AG08396 (cell line): ENCODE measurements at places on chromosomes 2 and 18.

- DNase-seq: no peak
Measured at GRCh38 chr2:46076251-46076650, 221.0 kb upstream of the EPAS1 start.

DNA sequence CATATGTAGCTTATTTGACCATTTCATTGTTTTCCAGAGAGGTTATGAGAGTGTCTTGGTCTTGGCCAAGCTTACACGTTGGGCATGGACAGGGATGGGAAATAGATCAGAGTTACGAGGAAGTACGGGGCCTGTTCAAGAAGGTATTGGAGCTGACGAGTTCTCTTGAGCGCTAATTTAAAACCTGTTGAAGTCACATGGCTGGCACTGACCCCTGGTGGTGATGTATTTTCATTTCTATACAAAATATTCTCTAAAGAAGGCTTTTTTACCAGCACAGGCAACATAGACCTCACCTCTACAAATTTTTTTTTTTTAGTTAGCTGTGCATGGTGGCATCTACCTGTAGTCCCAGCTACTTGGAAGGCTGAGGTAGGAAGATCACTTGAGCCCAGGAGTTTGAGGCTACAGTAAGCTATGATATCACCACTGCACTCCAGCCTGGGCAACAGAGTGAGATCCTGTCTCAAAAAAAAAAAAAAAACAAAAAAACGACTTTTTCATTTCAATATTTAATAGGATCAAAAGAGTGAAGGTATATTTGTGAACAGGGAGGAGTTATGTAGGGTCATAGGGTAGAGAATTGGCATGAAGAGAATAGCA, 19.6 kb downstream of the UGP2 start:
- peak; percentile 35 for DNase-seq

- no peak for DNase-seq
Measured at GRCh38 chr2:188295067-188295685, 3.5 kb downstream of the GULP1 start.

DNA sequence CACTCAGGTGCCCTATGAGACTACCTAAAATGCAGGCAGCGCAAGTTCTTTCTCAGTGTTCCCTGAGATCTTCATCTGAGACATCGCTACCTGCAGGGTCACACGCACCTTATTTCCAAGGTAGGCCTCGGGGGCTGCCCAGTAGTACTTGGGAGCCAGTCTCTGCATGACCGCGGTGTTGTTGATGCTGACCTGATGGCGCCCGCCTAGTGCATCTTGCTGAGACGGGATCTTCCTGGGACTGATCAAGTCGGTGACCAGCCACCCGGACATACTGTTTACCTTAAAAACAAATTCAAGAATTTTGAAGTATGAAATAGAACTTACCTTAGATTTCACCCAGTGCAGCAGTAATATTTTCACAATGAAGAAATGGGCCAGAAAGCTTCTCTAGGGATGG, 80.1 kb downstream of the LAMA1 start:
- DNase-seq: no peak

- DNase-seq: no peak
Measured at GRCh38 chr2:237540223-237540775, 26.1 kb upstream of the PRLH start.

GRCh38 chr2:209965723-209966122, 36.7 kb upstream of the RPE start:
- no peak for DNase-seq

- DNase-seq: no peak
Measured at GRCh38 chr18:25518716-25519053, 166.7 kb upstream of the ZNF521 start.

DNA sequence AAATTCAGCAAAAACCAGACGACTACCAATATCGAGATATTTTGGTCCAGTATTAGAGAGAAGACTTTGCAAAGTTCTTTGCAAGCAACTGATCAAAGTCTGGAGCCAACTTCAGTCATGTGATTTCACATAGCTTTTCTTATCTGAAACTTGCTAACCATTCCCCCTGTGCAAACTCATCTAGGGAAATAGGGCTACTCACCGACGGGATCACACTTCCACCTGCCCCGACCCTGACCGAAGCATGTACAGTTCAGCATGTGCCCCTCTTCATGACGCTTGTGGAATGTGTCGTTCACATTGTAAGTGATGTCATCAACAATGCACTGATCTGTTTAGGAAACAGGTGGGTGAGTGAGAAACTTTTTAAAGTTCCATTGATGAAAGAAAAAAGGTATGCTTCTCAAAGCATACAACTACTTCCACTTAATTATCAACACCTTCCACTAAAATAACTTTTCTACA, 15.4 kb downstream of the FN1 start:
- no peak for DNase-seq

GRCh38 chr2:133952896-133953295, 301.0 kb upstream of the MGAT5 start:
- DNase-seq: no peak

DNA sequence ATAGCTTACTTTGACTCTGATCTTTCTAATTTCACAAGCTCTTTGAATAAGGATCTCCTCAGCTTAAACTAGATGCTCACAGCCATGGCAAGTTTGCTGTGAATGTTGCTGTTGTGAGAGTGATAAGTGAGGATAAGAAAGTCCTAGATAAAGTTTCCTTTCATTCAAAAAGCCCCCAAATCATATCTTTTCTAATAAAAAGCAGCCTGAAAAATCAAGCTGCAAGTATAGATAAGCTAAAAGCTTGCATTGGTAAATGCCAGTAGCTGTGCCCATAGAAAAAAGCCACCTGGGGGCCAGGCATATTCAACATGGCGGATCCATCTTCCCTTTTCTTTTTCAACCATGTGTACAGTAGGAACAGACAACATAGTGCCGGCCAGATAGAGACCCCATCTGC, 4.3 kb downstream of the NLRC4 start:
- no peak for DNase-seq

DNA sequence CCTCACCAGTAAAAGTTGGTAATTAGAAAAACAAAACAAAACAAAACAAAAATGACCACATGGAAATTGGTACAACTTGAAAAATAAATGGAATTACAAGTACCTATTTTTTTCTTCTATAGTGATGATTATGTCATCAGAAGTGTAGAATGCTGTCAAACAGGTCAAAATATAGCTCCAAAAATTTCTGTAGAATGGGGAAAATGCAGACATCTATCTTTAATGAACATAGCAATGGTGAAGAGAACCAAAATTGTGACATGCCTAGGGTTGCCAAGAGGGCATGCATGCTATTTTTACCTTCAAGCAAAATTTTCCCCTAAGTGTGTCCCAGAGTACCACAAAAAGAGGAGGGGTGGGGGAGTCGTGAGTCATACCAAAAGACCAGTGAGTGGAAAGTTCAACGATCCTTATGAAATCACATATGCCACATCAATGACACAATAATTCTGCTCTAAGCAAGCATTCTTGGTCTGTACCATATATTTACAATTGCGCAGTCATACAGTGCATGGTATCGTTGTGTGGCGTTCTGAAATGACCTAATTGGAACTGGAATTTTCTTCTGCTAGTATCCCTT, 1436.4 kb downstream of the SUCLG1 start:
- no peak for DNase-seq

DNA sequence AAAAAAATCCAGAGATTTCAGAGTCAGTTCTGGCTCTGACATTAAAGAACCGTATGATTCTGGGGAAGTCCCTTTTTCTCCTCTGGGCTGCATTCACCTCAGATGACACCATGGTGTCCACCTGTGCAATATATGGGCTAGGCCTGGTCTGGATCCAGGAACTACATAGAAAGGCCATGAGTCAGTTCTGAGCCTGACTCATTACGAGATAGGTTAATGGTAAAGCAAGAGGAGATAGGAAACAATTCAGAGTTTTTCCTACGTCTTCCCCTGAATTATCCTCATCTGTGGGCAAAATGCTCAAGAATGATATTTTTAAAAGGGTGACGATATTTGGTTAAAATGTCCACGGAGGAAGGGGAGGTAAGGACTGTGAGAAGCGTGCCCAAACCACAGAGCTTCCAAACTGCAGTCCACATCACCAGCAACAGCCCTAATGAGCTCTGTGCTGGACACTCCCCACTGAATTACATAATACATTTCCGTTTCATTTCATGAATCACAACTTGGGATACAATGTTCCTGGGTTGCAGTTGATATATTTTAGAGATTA, 180.1 kb upstream of the OSR1 start:
- DNase-seq: peak; percentile 27

DNA sequence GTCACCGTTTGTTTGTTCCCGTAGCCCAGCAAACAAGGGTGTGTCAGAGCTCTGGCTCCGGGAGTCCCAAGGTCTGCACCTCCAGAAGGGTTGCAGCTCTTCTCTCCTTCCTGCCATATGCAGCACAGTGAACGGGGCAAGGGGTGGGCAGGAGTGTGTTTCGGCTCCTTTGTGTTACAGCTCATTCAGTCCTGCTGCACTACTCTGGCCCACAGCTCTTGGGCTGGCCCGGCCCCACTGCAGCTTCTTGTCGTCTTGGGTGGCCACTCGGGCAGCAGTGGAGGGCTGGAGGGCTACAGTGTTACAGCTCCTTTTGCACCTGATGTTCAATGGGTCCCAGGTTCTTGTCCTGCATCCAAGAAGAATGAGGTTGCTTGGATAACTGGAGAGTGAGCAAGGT, 408.3 kb downstream of the DCC start:
- no peak for DNase-seq

DNA sequence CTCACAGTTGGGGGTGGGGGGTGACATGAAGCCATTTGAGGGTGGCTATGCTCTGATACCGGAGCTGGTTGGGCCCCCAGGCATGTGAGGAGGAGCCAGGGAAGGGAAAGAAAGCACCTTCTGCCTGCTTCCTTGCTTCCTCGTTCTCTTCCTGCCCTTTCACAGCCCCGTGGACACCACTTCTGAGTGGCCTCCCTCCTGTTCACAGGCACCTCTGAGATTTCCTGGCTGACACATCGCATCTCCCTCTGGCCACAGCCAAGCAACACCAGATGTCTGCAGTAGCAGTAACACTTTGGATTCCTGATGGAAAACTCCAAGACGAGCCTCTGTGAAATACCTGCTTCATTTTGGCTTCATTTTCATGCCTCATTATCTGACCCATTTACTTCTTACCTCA, 64.7 kb upstream of the ST3GAL5 start:
- DNase-seq: no peak

- peak; percentile 62 for DNase-seq
Measured at GRCh38 chr2:85539361-85540132, 579 bp downstream of the MAT2A start.
